ENCODE measurements at places on chromosomes 1 and 21.

GRCh38 chr1:116997066-116997465, 4.5 kb upstream of the CD101 start:
- DNase-seq: no peak

GRCh38 chr1:34538481-34538880, 216.4 kb upstream of the GJB5 start:
- DNase-seq: no peak

DNA sequence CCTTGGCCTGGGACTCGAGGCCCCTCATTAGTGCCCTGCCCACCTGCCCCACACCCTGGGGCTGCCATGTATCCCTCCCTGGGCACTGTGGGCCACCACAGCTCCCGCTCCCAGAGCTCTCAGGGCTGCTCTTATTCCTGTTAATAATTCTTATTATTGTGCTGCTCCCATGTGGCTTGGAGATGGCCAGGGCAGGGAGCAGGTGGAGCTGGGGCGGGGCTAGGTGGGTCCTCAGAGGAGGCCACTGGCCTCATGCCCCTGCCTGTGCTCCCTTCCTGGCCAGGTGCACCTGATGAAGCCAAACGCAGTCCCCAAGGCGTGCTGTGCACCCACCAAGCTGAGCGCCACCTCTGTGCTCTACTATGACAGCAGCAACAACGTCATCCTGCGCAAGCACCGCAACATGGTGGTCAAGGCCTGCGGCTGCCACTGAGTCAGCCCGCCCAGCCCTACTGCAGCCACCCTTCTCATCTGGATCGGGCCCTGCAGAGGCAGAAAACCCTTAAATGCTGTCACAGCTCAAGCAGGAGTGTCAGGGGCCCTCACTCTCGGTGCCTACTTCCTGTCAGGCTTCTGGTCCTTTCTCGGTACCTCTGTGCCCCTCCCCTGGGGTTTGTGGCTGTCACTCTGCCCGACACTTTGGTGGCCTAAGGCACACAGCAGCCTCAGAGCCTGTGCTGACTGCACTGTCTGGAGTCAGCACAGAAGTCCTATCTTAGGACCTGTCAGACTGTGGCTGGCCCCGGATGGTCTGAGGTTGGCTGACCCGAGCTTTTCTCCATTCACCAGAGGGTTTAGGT, 34.1 kb downstream of the BMP8A start:
- no peak for DNase-seq

GRCh38 chr1:95323123-95323522, 89.1 kb downstream of the RWDD3 start:
- DNase-seq: no peak

DNA sequence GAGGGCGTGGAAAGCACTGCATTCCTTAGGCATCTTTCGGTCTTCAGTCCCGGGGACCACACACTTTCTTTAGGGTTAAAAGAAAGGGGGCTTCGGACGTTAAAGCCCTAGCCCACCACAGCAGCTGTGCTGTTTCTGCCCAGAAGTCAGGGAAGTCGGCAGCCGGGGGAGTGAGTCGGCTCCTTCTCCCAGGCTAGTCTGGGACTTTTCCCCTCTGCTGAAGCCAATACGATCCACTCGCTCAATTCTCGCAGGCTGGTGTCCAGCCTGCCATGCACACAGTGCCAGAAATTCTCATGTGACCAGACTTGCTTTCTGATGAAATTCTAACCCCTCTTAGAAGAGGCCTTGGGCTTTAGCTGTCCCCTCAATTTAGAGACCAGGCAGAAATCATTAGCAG, 67.7 kb downstream of the BCAR3 start:
- no peak for DNase-seq

- no peak for DNase-seq
These were observed 4.8 kb downstream of the KRTAP21-3 start for GRCh38 chr21:30713766-30714165.

- no peak for DNase-seq
These were observed 511.0 kb downstream of the OMA1 start for GRCh38 chr1:58035523-58035922.

GRCh38 chr1:70038025-70038424, 167.4 kb downstream of the LRRC40 start:
- no peak for DNase-seq

- DNase-seq: no peak
These were observed 77.7 kb upstream of the CACNA1E start for GRCh38 chr1:181405584-181405983.

- DNase-seq: peak; percentile 59
These were observed 9.6 kb downstream of the PROK1 start for GRCh38 chr1:110460253-110461220.

- DNase-seq: no peak
These were observed 979 bp downstream of the PIGM start for GRCh38 chr1:160030657-160031364.

GRCh38 chr1:19613171-19613703, 30.9 kb upstream of the NBL1 start:
- DNase-seq: no peak

GRCh38 chr21:46121286-46122221, 23.6 kb downstream of the COL6A2 start:
- DNase-seq: no peak

GRCh38 chr1:71695821-71696220, 586.5 kb downstream of the NEGR1 start:
- no peak for DNase-seq

DNA sequence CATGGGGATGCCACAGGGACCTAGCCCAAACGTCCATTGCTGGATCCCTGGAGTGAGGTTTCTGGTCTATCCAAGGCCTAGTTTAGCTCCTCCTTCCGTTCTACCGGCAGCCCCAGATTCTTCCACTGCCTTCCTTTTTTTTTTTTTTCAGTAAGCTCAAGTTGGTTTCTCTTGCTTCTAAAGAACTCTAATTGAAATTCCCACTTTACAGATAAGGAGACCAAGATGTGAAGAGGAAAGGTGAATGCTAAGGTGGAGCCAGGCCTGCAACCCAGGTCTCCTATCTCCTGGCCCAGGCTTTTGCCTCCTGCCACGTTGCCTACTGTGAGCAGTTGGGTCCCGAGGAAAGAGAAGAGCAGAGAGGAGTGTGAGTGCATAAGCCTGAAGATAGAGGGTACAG, 31.5 kb upstream of the CLIC4 start:
- no peak for DNase-seq

DNA sequence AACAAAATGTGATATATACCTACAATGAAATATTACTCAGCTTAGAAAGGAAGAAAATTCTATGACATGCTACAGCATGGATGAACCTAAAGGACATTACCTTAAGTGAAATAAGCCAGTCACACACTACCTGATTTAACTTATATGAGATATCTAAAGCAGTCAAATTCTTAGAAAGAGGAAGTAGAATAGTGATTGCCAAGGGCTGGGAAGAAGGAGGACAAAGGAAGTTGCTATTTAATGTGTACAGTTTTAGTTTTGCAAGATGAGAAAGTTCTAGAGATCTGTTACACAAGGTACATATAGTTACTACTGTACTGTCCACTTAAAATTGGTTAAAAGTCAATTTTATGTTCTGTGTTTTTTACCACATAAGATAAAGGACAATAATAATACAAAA, 87.5 kb upstream of the KCTD3 start:
- no peak for DNase-seq

DNA sequence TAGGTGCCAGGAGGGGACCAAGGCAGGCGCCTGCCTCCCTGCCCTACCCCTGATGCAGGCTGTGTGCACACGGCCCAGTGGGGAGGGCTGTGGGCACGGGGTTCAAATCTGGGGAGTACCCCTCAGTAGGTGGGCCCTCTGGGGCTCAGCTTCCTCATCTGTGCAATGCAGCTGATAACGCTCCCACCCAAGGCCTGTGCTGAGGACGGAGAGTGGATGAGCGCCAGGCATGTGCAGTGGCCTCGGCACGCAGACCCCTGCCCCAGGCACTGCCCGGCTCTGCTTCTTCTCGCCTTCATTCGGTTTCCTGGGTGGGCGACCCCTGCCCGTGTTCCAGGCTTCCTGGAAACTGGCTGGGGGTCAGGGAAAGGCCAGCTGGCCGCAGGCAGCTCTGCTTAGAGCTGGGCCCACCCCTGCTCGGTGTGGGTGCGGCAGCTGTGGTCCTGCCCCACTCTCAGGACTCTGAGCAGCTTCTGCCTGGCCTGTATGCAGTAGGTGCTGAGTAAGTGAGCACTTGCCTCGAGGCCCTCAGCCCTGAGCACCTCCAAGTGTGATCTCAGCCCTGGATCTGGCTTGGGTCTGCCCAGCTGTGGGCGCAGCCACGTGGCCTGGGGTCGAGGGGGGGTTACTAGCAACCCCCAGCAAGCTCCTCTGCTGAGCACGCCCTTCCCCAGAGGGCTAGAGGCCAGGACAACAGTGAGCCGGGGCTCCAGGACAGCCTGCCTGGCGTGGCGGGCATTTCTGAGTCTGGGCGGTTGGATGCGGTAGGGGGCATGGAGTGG, 11.9 kb upstream of the TNFRSF14 start:
- DNase-seq: no peak

DNA sequence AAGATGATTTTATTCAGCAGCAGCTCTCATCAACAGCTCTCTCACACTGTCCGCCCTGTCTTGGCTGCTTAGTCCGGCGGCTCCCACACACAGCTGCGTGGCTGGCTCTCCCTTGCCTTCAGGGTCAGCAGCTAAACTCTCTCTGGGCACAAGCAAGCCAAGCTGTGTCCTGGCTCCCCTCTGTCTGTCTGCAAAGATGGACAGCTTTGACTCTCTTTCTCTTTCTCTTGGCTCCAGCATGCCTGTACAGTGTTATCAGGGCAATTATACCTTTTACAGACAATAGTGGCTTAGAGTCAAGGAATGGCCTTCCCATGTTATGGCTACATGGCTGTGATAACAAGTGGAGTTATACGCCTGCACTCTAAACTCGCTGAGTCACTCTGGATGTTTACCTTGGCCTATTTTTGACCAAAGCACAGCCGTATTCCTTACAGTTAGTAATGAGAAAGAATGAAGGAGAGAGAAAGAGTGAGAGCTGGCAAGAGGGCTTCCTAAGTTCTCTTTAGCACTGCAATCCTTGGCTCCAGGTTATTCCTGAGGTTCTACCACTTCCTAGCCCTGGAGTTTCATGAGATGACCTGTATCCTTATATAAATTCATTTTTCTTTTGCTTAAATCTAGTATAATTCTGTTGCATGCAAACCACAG, 59.9 kb upstream of the ZSWIM5 start:
- DNase-seq: no peak

- DNase-seq: no peak
These were observed 191.0 kb upstream of the VAMP3 start for GRCh38 chr1:7579831-7580804.

DNA sequence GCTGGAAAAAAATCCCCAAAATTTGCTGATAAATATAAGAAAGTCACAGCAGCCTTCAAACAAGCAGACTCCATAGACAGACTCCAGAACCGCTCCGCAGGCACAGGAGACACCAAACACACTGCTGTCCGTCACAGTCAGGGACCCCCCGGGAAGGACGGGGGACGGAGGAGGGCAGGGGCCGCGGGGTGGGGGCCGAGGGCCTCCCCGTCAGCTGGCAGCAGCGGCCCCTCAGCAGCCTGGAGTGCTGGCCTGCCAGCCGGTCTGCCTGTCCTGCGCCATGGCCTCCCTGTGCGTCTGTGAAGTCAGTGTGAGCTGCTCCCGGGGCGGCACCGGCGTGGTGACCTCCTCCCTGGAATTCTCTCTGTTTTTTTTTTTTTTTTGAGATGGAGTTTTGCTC, 10.1 kb upstream of the C1orf159 start:
- no peak for DNase-seq
